ENCODE measurements at places on chromosomes 3 and 15.

DNA sequence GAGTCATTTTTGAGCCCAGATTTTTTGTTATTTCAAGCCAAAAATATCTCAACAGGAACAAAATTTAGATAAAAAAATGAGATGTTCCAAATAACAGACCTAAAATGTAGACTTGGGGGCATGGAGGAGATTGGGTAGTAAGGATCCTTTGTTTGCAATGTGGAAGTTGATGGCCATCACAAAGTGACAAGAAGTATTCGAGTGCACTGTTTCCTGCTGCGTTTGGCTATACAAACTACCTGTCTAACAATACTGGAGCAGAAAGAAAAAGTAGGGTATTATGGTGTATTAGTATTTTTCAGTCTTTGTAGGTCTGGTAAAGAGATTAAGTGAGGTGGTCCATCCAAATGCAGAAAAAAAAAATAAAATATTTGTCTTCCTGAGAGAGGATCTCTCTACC, 284.2 kb downstream of the C3orf38 start:
- DNase-seq = no peak

DNA sequence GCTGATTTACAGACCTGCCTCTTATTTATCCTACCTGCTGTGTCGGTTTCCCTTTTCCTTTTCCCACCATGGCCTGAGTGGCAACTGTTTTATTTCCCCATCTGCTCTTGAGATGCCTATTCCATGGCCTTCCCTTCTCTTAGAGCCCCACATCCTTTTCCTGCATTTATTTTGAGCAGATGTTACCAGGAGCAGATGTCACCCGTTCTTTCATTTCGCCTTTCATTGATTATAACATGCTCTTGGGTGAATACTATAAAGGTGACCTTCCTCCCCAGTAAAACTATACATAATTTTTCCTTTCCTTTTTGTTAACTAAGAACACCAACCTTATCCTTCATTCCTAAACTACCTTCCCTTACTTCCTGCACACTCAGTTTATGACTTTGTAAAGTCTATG, 8.5 kb upstream of the P2RY1 start:
- no peak for DNase-seq

DNA sequence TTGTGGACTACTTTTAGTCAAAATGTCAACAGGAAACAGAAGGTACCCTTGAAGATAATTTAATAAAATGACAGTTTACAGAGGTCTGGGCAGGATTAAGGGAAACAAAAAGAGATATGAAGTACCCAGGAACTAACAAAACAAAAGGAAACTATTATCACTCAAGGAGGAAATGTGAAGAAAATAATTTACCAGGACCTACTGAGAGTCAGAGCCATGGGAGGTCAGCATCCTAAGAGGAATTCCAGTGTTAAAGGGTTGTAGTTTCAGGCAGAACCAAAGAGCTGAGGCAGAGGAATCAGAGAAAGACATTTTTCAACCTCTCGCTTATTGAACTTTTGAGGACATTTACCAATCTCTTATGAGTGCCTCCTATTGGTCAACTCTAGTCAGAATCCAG, 408.9 kb upstream of the CBLB start:
- no peak for DNase-seq

DNA sequence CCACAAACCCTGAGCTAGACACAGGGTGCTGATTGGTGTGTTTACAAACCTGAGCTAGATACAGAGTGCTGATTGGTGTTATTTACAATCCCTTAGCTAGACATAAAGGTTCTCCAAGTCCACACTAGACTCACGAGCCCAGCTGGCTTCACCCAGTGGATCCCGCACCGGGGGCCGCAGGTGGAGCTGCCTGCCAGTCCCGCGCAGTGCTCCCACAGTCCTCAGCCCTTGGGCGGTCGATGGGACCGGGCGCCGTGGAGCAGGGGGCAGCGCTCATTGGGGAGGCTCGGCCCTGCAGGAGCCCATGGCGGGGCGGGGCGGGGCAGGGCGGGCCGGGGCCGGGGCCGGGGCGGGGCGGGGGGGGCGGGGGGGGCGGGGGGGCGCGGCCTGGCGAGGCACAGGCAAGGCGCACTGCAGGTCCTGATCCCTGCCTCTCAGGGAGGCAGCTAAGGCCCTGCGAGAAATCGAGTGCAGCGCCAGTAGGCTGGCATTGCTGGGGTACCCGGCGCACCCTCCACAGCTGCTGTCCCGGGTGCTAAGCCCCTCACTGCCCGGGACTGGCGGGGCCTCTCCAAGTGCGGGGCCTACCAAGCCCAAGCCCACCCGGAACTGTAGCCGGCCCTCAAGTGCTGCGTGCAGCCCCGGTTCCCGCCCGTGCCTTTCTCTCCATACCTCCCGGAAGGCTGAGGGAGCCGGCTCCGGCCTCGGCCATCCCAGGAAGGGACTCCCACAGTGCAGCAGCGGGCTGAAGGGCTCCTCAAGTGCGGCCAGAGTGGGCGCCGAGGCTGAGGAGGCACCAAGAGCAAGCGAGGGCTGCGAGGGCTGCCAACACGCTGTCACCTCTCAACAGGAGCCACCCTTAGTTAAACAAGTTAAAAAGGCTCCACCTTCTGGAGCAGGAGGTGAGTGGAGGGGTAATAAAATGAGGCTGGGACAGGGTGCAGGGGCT, 9.8 kb upstream of the TMEM40 start:
- no peak for DNase-seq

- DNase-seq = peak; percentile 11
These were observed 85.1 kb downstream of the MTHFS start for GRCh38 chr15:79811406-79812405.

DNA sequence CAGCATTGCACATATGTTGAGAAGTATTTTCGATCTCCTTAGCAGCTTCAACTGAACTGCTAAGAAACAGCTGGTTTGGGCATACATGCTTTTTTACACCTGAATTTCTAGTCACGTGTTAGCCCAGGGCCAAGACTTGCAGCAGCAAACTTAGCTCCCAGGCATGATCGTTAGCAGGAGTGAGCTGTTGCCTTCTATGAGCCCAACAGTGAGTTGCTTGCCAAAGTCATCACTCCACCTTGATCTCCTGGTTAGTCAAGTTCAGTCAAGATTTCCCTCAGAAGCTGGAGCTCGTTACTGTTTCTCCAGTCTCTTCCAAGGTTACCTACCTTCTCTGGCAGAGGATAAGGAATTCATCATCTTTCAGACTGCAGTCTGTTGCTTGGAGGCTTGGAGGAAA, 100.4 kb upstream of the SEMA6D start:
- DNase-seq = no peak

GRCh38 chr3:108780235-108780634, 23.0 kb upstream of the RETNLB start:
- no peak for DNase-seq

DNA sequence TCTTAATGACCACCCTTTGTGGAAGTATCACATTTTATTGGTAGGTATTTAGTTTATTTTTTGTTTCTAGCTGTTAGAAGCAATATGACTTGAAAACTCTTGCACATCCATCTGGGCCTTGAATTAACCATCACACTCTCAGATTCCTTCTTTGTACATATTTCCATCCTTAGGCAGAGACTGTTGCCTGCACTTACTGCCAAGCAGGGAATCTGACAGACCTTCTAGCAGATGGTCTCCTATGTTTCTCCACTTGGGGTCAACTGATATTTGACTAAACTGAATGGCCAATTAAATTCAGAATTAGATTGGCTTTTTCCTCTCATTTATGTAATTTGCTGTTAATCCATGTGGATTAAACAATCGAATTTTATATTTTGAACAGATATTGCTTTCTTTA, 324.9 kb upstream of the TGFBR2 start:
- DNase-seq = no peak

Data from globus pallidus (tissue), 1 donor.